NCI-H748 treated with DMSO at 0.1 percent for 48 hours (cell line): ENCODE measurements at places on chromosomes 5 and 9.

GRCh38 chr5:51544031-51544785, 161.0 kb downstream of the ISL1 start:
- DNase-seq, result peak; percentile 17

DNA sequence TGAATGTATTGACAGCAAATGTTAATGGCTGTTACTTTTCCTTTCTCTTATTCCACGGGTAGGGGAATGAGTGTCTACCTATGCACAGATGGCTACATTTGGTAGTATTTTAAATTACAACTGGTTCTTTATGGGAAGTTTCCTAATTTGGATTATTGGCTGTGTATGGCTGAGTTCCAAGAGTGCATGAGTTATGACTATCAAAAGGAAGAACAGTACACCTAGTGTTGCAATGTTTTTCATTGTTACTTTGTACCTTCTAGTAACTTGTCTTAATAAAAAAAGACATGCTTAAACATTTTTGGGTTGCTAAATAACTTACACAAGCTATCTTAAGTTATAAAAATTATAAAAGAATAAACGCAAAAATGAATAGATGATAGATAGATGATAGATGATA, 35.8 kb upstream of the MAMDC2 start:
- no peak for DNase-seq

- DNase-seq, result no peak
Measured at GRCh38 chr9:14238518-14238917, 75.4 kb downstream of the NFIB start.

DNA sequence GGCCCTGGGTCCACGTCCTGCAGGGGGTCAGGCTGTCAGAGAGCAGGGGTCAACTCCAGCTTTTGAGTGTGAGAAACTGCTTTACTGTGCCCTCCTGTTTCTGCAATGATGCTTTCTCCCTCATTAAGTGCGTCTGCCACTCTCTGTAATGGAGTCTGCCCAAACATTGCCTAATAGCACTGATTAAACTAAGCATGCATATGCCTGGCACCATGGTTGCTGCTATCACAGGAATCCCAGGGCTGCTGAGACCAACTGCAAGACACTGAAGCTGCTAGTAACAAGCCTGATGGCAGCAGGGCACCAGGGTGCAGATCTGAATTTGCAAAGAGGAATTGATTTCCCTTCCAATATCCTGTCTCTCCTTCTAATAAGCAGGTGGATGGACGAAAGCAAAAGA, 125.3 kb downstream of the SLC24A2 start:
- DNase-seq, result no peak

- DNase-seq, result no peak
Measured at GRCh38 chr5:129963359-129963758, 59.1 kb downstream of the CHSY3 start.

DNA sequence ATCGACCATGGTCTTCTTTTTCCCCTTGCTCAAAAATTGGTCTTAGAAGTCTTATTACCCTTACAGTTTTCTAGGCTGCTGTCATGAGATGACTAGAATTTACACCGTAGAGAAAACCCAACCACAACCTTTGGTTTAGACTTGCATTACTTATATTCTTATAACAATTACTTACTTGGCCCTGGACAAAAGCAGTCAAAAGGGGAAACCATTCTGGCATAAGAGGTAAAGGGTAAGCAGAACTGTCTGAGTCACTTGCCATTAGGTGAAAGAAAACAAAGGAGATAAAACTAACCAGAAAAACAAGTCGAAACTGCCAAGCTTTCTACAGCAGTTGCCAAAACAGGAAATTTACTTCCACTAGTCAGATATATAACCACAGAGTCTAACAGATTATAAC, 17.9 kb downstream of the TMEM245 start:
- no peak for DNase-seq

GRCh38 chr5:128782446-128782845, 182.8 kb upstream of the SLC27A6 start:
- no peak for DNase-seq

DNA sequence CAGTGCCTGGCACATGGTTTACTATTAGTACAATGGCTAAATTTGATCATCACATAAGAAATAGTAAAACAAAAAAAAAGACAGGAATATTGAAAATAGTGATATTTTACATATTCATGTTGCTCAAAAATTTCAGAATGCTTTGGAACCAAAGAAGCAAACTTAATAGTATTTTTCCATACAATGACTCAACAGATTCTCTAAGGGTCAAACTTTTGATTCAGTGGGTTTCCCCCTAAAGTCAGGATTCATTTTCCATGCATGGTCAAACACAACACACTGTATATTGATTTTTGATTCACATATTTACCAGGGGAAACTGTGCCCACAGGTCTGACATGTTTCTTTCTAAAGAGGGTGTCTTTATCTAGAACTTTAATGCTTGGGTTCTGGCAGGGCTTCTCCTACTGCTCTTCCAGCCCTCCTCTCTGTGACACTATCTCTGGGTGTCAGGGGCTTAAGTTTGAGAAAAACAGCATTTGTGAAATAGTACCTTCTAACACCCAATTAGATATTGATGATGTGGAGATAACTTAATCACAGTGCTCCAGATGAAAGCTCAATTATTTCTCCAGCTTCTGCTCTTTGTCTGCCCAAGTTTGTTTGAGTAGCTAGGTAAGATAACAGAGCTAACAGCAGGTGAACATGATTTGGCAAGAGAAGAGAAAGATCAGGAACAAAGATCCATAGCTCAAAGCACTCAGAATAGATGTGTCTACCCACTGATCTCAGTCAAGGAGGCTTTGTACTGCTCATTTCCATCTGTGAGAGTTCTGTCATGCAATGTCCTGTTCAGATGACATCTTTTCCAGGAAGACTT, 35.5 kb upstream of the ELL2 start:
- no peak for DNase-seq

- DNase-seq, result no peak
Measured at GRCh38 chr9:87535817-87536539, 38.3 kb downstream of the DAPK1 start.

GRCh38 chr5:135986891-135987401, 32.2 kb upstream of the LECT2 start:
- no peak for DNase-seq

DNA sequence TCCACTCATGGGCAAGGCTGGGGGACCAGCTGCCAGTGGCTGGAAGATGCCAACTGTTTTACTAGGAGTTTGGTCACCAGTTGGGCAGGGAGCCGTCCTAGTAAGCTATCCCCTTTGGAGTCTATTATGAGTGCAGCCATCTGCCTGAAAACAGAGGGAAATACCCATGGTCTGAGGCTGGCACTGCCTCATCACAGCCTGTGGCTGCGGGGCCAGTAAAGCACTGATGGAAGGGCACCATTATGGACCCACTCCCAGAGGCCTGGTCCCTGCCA, 187.2 kb upstream of the PANK3 start:
- no peak for DNase-seq
